ENCODE measurements at places on chromosomes 12 and 14.

GRCh38 chr12:124756760-124757159 lies 106.9 kb downstream of the SCARB1 start:
- DNase-seq: no peak

DNA sequence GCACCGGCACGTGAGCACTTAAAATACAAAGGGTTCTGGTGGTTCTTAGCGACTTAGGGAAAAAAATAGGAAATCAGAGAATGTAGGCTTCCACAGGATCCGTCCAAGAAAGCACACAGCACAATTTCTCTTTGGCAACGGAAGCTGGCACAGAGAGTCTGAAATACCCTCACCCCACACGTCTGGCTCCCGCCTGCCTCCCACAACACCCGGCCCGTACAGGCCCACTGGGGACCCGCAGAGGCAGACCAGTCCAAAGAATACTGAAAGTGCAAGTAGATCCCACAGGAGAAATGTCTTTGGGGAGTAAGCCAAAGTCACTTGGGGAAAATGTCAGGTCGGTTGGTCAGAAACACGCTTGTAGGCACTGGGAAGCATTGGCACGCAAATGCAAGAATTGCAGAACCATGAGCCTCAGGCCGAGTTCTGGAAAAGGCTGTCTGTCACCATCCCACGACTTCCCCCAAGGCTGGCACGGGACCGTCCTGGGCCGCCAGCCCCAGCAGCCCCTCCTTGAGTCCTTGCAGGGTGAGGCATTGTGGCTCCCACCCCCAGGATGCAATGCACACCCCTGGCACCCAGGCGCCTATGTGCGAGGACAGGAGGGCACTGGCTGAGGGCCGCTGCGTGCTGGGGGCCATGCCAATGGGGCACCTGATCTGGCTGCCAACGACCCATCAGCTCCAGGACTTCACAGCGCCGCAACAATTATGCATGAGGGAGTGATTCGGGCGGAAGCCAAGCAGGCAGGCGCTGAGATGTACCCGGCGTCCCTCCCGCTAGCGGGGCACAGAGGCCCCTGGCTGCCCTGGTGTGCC lies 29.7 kb downstream of the CHGA start:
- no peak for DNase-seq

- DNase-seq: no peak
Measured at GRCh38 chr12:101763246-101763931, 24.1 kb upstream of the SYCP3 start.

- no peak for DNase-seq
Measured at GRCh38 chr14:105030836-105031396, 10.0 kb upstream of the CDCA4 start.

DNA sequence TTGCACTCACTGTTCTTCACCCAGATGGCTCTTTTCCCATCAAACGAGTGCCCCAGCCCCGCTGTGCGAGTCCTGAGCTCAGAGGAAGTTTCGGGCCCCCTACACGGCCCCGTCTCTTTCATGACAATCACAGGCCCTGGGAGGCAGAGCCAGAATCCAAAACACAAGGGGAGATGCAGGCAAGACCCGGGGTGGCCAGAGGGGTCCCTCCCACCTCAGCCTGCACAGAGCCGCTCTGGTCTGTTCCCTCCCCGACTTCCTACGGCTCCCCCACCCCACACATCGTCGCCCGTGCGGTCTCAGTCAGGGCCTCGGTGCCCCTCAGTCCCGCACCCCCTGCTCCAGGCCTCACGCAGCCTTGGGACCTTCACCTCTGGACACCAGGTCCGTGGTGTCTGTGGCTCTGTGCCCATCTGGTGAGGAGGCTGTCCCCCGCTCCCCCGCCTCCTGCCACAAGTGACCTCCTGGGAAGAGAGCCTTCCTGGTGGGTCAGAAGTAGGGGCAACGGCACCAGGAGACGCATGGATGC lies 8.9 kb downstream of the GPR132 start:
- no peak for DNase-seq

GRCh38 chr14:93903342-93904184 lies 23.6 kb upstream of the FAM181A start:
- DNase-seq: no peak
